Astrocyte (in vitro differentiated cells and primary cell): ENCODE measurements at places on chromosomes 5 and 9. TPM values are rescaled to one million over a fixed set of nuclear protein-coding genes. Genes with fewer than 3 reads are reported as not detected.
A peak's percentile ranks its signal among the peaks of the same experiment; 100 is the strongest.

DNA sequence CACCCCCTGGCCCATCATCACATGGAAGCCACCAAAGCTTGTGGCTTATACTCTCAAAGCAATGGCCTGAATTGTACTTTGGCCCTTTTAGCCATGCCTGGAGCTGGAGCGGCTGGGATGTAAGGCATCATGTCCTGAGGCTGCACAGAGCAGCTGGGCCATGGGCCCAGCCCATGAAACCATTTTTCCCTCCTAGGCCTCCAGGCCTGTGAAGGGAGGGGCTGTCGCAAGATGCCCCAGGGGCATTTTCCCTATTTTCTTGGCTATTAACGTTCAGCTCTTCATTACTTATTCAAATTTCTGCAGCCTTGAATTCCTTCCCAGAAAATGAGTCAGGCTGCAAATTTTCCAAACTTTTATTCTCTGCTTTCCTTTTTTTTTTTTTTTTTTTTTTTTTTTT, 27.7 kb downstream of the FST start:
- no peak for DNase-seq

TXNDC8 gene
- not detected in 2 replicates for total RNA-seq

GRCh38 chr9:131398204-131398603, 4.3 kb downstream of the PRRC2B start:
- DNase-seq = peak; percentile 64

- no peak for DNase-seq
Measured at GRCh38 chr5:168415971-168416370, 70.3 kb upstream of the RARS1 start.

TRIM7 gene
- total RNA-seq = 0.22 and 0.27 TPM in 2 replicates
